ENCODE measurements at places on chromosomes 2 and 18. TPM values are rescaled to one million over a fixed set of nuclear protein-coding genes. Genes with fewer than 3 reads are reported as not detected.

GRCh38 chr2:234406085-234406484 lies 90.8 kb downstream of the ARL4C start:
- no peaks in the 10 kb centered on the region for H3K36me3 ChIP-seq
- no peaks in the 10 kb centered on the region for H3K4me1 ChIP-seq
- H3K27ac ChIP-seq: no peak overlapping the region
- H3K4me3 ChIP-seq: no peak overlapping the region

- H3K4me1 ChIP-seq: peaks cover 66% of the 10 kb centered on the region
- peak overlapping the region; percentile 86 for H3K27ac ChIP-seq
- H3K36me3 ChIP-seq: no peaks in the 10 kb centered on the region
- DNase-seq: peak; percentile 44
- H3K27me3 ChIP-seq: no peaks in the 10 kb centered on the region
- no peak overlapping the region for H3K4me3 ChIP-seq
Observed at GRCh38 chr18:48802543-48803290, 148.0 kb downstream of the SMAD7 start.

DNA sequence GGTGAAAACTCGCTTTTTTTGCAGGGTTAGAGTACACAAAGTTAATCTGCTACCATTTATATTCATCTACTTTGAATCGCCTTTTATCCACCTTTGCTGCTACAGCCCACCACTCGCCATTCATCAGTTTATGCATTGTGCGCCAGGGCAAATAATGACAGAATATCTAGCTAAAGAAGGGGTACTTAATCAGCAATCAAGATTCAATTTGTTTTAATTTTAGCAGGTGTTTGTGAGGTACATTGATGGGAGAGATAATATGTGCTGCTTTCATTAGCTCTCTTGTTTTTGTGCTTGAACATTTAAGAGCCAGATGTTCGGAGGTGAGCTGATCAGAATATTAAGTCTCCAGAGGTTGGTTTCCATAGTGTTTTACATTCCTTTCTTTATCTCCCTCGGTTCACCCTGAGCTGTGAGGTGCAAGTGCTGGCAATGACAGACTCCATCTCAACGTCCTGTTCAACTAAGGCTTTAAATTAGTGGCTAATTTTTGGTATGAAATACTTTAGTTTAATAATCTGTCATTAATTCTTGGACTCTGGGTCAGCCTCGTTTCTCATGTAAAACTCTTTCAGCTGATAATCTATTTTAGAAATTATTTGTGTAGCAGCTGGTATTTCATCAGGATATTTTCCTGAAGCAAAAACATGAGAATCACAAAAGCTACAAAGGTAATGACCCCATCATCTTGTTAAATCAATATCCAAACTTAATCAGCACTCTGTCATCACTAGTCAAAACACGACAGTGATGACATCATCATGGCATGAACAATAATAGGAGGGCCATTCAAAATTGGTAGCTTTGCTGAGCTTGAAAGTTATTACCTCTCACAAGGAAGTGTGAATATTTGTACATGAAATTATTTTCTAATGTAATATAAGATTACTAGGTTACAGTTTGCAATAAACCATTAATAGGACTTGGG lies 479.9 kb upstream of the FANCL start:
- H3K4me3 ChIP-seq: no peak overlapping the region
- H3K4me1 ChIP-seq: no peaks in the 10 kb centered on the region
- H3K27ac ChIP-seq: no peak overlapping the region
- H3K27me3 ChIP-seq: no peaks in the 10 kb centered on the region
- no peaks in the 10 kb centered on the region for H3K36me3 ChIP-seq

GRCh38 chr2:23609254-23609653 lies 224.3 kb downstream of the KLHL29 start:
- H3K4me3 ChIP-seq: no peak overlapping the region
- H3K36me3 ChIP-seq: no peaks in the 10 kb centered on the region
- no peak overlapping the region for H3K27ac ChIP-seq
- H3K4me1 ChIP-seq: no peaks in the 10 kb centered on the region
- no peaks in the 10 kb centered on the region for H3K27me3 ChIP-seq
- no peak for DNase-seq

GRCh38 chr2:241616168-241617125 lies 20.5 kb downstream of the THAP4 start:
- H3K27me3 ChIP-seq: no peaks in the 10 kb centered on the region
- no peaks in the 10 kb centered on the region for H3K4me1 ChIP-seq
- H3K36me3 ChIP-seq: no peaks in the 10 kb centered on the region
- DNase-seq: no peak

Gene C2orf15
- 0.32 TPM for total RNA-seq

Gene TRIM54
- not detected for total RNA-seq

- no peak overlapping the region for H3K27ac ChIP-seq
- DNase-seq: no peak
- H3K36me3 ChIP-seq: no peaks in the 10 kb centered on the region
- H3K27me3 ChIP-seq: no peaks in the 10 kb centered on the region
- H3K4me3 ChIP-seq: no peak overlapping the region
Observed at GRCh38 chr18:63210521-63210920, 109.0 kb downstream of the BCL2 start.

- no peak overlapping the region for H3K4me3 ChIP-seq
- no peaks in the 10 kb centered on the region for H3K36me3 ChIP-seq
- H3K4me1 ChIP-seq: peaks cover 2% of the 10 kb centered on the region
- peak; percentile 69 for DNase-seq
- no peaks in the 10 kb centered on the region for H3K27me3 ChIP-seq
- H3K27ac ChIP-seq: no peak overlapping the region
Observed at GRCh38 chr2:21256006-21256405, 132.2 kb downstream of the TDRD15 start.

GRCh38 chr2:215002500-215002899 lies 135.9 kb downstream of the ABCA12 start:
- no peaks in the 10 kb centered on the region for H3K36me3 ChIP-seq
- no peak overlapping the region for H3K27ac ChIP-seq
- H3K4me1 ChIP-seq: no peaks in the 10 kb centered on the region
- H3K4me3 ChIP-seq: no peak overlapping the region
- no peaks in the 10 kb centered on the region for H3K27me3 ChIP-seq

GRCh38 chr2:26356771-26357170 lies 10.2 kb upstream of the ADGRF3 start:
- H3K36me3 ChIP-seq: no peaks in the 10 kb centered on the region
- H3K27me3 ChIP-seq: no peaks in the 10 kb centered on the region
- DNase-seq: no peak
- no peaks in the 10 kb centered on the region for H3K4me1 ChIP-seq

DNA sequence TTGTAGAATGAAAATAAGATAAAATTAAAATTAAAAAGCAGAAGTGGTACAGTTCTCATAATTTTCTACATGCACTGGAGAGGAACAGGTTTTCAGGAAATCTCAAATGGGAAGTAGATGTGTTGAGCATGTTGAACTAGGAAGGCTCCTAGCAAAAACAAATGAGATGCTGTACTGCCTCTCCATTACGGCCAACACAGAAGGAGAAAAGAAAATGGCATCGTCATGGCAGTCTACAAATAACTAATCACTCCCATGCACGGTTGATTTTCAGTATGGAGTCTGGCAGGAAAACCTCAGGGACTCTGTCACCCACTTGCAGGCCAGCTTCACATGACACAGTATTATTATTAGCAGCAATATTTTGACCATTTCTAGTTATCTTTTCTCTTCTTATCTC lies 278.7 kb downstream of the NRXN1 start:
- H3K36me3 ChIP-seq: no peaks in the 10 kb centered on the region
- no peaks in the 10 kb centered on the region for H3K4me1 ChIP-seq

- no peak overlapping the region for H3K4me3 ChIP-seq
- H3K4me1 ChIP-seq: no peaks in the 10 kb centered on the region
- no peaks in the 10 kb centered on the region for H3K27me3 ChIP-seq
Observed at GRCh38 chr2:145273840-145274239, 753.9 kb upstream of the ZEB2 start.

DNA sequence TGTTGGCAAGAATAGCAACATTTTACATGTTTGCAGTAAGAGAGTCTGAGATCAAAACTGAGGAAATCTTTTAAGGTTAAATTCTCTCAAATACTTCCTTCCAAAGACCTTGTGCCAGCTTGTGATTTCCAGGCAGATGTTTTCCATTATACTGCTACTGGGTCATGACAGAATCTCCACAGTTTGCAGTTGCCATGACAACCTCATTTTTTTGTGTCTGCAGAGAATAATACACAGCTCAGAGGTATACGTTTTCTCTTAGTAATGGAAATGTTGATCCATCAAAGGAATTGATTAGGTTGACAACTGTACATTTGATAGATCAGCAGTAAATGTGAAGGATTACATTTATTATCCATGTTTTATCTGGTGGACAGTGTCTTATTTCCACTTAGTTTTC lies 29.1 kb upstream of the CSRNP3 start:
- H3K27me3 ChIP-seq: no peaks in the 10 kb centered on the region
- H3K4me1 ChIP-seq: no peaks in the 10 kb centered on the region
- no peak overlapping the region for H3K27ac ChIP-seq
- H3K36me3 ChIP-seq: no peaks in the 10 kb centered on the region
- H3K4me3 ChIP-seq: no peak overlapping the region

Gene GPR17
- not detected for total RNA-seq
